NCI-H2171 treated with DMSO at 0.1 percent for 48 hours (cell line): ENCODE measurements at places on chromosomes 6 and 20.

GRCh38 chr20:41032271-41032670 lies 3.6 kb downstream of the TOP1 start:
- no peak for DNase-seq

DNA sequence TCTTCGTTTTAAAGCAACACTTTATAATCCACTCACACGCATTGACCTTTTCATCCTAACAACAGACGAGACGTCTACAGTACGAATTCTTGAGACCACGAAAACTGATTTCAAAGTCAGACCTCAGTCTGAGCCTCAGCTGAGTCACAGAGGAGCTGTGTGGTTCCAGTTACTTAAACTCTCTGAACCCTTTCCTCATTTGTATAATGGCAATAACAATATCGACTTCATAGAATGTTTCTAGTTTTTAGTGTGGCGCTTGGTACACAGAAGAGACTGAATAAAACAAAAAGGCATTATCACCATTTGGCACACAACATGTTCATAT lies 236.9 kb downstream of the ATXN1 start:
- DNase-seq: no peak

DNA sequence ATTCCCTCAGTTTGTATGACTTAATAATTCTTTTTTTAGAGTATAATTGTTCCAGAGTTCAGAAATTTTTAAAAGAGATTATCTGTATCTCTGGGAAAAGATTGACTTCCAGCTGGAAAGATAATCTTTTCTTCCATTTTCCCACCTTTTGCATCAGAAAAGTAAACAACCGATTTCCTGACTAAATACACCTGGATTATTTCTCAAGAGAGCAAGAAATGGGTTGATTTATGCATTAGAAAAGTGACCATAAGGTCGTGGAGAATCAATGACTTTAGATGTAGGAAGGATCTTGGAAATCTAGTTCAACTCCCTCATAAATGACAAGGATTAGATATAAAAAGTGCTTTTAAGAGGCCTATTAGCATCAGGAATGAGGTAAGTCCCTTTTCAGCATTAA lies 79.9 kb downstream of the SGK1 start:
- no peak for DNase-seq

GRCh38 chr6:109308018-109308492 lies 74.2 kb downstream of the CD164 start:
- no peak for DNase-seq

DNA sequence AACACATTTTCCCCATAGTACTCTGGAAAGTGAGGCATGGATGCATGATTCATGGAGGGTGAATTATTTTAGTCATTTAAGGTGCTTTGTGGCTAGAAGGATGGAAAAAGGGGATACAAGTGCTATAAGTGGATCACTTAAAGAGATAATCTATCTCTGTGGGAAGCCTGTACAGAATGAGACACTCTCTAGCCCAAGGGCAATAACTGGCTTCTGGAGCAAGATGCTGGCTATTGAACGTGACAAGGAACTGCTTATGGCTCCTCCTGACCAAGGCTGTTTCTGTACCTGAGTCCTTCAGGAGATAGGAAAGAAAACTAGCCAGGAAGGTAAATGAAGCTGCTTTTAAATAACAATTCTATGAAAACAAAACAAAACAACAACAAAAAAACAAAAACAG lies 590.7 kb downstream of the EYS start:
- DNase-seq: no peak

- DNase-seq: peak; percentile 15
These were observed 75.2 kb downstream of the YTHDF1 start for GRCh38 chr20:63140514-63141433.

DNA sequence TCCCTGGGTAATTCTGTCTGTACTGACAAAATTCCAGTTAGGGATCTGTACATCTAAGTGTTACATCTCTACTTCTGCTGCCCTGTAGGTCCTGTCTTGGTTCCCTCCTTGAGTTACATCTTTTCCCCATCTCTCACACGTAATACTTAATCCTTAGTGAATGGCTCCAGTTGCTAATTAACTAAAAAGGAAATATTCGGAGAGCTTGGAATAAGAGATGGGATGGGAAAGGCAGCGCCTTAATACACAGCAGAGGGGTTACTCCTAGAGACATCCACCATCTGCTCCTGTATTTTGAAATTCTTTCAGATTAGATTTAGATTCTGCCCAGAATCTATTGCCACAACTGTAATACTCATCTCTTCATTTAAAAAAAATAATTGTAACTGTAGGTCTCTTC lies 384.0 kb downstream of the SAMD5 start:
- DNase-seq: peak; percentile 52

- DNase-seq: no peak
These were observed at the start of gene TREML2 for GRCh38 chr6:41200901-41201763. Gene TREML2, minus strand, starts transcription at chr6:41201149. Its CDS starts 141 bp downstream, at chr6:41201008.

GRCh38 chr20:13101276-13101675 lies 92.5 kb downstream of the SPTLC3 start:
- no peak for DNase-seq

DNA sequence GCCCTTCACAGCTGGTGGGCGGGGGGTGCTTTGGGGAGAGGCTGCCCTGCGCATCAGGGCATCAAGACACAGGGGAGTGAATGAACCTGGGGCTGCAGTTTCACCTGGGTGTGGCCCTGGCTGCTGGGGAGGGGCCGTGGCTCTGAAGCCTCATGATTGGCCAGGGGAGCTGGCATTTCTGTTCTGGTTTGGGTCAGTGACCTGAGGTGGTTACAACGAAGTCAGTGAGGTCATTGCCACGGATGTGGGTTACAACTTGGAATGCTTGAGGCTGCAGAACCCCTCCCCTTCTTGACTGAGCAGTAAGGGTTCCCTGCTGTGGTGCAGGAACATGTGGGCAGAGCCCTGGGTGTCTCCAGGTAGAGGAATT lies 3.0 kb downstream of the TCEA2 start:
- no peak for DNase-seq

- DNase-seq: no peak
These were observed 215.4 kb upstream of the DEFB112 start for GRCh38 chr6:50264995-50265571.

GRCh38 chr6:148426317-148426977 lies 83.8 kb downstream of the SASH1 start:
- no peak for DNase-seq

GRCh38 chr6:7991536-7991935 lies 72.7 kb downstream of the BLOC1S5 start:
- no peak for DNase-seq

GRCh38 chr6:113686049-113686448 lies 171.1 kb upstream of the MARCKS start:
- DNase-seq: no peak

DNA sequence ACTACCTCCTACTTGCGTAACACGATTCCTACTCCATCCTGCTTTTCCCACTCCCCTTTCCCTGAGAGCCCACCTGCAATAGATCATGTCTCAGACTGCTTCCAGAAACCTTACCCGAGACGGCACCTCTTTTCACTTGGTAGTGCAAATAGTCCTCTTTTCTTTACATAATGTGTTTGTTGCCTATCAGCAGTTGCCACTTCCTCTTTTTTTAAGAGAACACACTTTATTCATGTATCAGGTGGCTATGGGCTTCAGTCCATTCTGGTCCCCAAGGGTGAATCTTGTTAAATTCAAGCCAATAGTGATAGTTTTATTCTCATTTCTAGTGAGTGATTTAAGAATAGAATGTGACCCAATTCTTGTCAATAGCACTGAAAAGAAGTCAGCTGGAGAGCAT lies 57.7 kb upstream of the FERMT1 start:
- no peak for DNase-seq

- no peak for DNase-seq
These were observed 248.3 kb upstream of the AFDN start for GRCh38 chr6:167578371-167578901.

GRCh38 chr6:152386131-152386530 lies 251.0 kb downstream of the SYNE1 start:
- DNase-seq: no peak

DNA sequence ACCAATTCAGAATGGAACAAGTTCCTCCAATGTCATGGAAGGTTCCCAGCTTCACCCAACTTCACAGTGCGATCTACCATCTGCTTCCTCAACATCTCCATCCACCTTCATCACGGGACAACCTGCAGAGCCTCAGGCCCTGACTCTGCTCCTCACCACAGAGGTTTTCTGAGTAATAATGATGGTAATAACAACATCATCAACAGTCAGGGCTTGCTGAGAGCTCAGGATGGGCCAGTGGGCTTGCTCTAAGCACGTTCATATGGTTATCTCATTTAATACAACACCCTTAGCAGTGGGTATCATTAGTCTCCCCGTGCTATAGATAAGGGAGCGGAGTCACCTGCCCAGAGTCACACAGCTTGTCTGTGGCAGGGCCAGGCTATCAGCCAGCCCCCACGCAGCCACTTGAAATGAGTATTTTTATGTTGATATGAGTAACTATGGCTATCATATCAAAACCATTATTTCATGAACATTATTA lies 38.6 kb downstream of the PREX1 start:
- DNase-seq: no peak

DNA sequence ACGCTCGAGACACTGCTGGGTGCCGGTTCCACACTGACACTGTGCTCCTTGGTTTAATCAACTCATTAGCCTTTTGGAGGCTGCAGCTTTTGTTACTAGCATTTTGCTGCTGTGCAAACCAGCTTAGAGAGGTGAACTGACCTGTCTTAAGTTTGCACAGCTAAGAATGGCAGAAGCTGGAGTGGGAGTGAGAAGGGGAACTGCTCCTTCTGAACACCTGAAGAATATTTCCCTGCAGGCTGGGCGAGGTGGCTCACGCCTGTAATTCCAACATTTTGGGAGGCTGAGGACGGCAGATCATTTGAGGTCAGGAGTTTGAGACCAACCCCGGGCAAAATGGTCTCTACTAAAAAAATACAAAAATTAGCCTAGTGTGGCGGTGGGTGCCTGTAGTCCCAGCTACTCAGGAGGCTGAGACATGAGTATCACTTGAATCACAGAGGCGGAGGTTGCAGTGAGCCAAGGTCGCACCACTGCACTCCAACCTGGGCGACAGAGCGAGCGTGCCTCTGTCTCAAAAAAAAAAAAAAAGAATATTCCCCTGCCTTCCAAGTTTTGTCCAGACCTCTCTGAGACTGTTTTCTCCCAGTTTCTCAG lies 5.0 kb downstream of the CEBPB start:
- DNase-seq: no peak

DNA sequence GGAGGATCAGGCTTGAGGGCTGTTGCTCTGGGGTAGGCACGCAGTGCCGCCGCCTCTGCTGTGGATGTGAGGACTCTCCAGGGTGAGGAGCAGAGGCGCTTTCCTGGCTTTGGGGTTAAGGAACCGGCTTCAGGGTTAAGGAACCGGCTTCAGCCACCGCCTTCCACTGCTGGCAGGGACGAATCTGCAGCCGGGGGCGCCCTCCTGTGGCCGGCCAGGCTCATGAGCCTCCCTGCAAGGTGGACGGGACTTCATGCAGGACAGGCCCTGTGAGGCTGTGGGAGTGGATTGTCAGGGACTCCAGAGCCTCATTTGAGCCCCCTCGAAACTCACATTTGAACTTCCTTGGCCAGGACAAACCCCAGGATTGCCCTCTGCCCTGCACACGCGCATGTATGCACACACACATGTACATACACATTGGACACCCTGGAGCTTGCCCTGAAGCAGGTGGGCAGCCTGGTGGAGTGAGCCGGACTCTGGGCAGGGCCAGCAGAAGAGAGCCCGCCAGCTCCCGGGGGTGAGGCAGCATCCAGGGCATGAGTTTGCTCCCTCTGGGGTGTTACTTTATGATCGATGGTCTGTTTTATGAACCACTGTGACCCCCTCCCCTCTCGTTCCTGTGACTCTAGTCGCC lies 146.9 kb downstream of the PHACTR3 start:
- DNase-seq: peak; percentile 24

DNA sequence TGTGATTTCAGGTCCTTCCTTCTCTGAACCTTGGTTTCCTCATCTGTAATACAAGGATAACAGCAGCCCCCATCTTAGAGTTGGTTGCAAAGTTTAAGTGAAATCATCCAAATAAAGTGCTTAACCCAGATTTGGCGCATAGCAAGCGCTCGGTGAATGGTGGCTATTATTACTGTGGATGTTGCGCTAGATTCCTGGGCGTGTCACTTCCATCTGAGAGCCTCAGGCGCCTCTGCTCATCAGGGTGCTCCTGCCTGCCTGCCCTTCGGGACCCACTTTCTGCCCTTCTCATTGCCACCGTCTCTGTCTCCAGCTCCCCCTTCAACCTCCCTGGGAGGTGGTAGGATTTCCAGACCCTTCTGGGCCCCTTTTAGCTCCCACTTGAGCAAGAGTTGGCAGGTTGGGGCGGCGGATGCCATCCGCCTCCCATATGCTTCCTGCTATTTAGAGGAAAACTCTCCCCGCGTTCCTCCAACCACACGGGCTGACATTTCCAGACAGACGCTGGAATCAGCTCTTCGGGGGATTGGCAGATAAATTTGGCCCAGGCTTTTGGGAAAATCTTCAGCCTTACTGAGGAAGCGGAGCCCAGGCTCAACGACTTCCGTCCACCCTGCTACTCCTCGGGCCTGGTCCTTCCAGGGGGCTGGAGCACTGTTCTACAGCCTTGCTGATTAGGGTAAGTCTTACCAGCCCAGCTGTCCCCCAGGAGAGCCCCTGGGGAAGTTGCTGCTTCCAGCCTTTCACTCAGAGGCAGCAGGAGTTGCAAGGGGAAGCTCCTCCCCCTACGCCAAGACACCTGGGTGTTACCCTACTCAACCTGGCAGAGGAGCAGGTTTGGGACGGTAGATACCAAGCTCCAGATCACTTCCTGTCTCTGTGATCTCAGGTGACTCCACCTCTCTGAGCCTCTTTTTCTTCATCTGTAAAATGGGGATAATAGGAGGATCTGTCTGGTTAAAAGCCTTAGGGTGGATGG lies 71.5 kb downstream of the DLGAP4 start:
- DNase-seq: peak; percentile 91

GRCh38 chr20:40679184-40679583 lies 9.9 kb downstream of the MAFB start:
- DNase-seq: no peak

- DNase-seq: no peak
These were observed 158.8 kb downstream of the KIF6 start for GRCh38 chr6:39566456-39566855.

DNA sequence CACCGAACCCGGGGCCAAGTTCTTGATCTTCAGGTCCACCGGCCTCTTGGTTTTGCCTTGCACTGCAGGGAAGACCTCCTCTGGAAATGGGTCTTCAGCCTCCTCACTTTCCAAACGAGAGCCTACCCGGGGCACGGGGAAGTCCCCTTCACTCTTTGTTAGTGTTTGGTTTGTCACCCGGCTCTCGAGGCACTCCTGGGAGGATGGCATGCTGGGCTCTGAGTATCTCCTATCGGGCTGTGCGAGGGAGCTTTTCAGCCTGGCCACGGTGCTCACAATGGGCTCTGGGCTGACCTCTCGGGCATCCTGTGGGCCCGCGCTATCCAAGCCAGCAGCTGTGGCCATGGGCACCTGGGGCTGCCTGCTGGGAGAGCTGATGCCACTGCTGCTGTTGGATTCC lies 8.1 kb downstream of the TAGAP start:
- DNase-seq: no peak

DNA sequence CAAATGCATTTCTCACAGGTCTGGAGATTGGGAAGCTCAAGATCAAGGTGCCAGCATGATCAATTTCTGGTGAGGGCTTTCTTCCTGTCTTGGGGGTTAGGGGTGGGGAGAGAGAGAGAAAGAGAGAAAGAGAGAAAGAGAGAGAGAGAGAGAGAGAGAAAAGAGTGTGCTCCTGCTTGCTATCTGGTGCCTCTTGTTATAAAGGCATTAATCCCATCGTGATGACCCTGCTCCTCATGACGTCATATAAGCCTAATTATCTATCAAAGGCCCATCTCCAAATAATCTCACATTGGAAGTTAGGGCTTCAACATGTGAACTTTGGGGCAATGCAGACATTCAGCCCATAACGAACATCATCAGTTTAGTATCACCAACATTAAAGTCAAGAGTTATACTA lies 114.8 kb downstream of the EYA4 start:
- no peak for DNase-seq
